ENCODE measurements at places on chromosomes 5 and 9.

- no peak for DNase-seq
These were observed 975.9 kb downstream of the MAT2B start for GRCh38 chr5:164481270-164481669.

DNA sequence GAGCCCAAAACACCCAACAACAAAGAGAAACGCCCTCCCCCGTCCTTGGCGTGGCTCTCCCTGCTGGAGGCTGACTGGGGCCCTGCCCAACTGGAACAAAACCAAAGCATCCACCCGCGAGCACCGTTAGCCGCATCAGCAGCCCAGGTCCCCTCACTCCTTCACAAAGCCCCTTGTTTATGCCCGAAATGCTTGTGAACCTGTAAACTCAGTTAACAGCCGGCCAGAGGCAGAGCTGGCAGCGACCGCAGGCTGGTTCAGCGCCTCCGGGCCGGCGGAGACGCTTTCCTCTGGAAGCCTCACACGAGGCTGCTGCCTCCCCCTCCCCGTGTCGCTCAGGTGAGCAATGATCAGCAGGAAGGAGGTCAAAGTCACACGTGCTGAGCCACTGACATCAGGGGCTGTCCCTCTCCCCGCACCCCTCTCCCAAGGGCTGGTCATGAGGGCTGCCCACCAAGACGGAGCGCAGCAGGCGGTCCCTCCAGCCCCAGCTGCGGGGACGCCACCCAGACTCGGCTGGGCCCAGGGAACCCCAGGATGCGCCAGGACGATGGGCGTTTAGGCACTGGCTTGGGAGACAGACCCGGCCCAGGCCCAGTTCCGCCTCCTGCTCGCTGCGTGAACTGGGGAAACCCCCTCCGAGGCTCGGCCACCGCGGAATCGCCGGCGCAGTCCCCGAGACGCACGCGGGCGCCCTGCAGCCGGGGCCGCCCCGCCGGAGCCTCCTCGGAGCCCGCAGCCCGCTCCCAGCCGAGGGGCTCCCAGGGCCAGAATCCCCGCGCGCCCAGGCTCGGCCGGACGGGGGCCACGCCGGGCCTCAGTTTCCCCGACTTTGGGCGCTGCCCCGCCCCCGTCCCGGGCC lies 563 bp downstream of the SNAPC4 start:
- peak; percentile 77 for DNase-seq

DNA sequence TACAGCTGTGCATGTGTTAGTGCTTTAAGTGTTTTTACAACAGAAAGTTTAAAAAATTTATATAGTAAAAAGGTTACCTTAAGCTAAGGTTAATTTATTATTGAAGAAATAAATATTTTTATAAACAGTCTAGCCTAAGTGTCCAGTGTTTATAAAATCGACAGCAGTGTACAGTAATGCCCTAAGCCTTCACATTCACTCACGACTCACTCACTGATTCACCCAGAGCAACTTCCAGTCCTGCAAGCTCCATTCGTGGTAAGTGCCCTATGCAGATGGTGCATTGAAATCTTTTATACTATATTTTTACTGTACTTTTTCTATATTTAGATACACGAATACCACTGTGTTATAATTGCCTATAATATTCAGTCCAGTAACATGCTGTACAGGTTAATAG lies 159.1 kb downstream of the ROR2 start:
- DNase-seq = peak; percentile 7

DNA sequence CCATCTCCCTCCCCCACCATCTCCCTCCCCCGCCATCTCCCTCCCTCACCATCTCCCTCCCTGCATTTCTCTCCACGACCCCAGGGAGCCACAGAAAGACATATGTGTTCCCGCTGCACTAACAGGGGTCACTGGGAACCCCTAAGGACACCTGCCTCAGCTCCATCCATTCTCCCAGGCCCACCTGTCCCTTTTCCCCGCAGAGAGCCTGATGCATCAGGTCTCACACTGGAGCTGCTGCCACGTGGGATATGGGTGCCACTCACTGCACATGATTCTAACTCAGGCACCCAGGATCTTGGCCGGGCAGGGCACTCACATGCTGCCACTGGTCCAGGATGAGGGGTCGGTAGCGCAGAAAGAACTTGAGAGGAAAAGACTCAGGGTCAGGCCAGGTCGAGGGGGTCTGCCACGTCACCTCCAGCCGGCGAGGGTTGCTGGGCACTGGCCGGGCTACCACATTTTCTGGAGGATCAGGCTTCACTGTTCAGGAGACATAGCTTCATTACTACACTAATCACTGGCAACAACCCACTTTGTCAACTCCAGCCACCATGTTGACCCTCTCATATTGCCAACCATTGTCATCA lies 33.2 kb upstream of the ENHO start:
- no peak for DNase-seq

DNA sequence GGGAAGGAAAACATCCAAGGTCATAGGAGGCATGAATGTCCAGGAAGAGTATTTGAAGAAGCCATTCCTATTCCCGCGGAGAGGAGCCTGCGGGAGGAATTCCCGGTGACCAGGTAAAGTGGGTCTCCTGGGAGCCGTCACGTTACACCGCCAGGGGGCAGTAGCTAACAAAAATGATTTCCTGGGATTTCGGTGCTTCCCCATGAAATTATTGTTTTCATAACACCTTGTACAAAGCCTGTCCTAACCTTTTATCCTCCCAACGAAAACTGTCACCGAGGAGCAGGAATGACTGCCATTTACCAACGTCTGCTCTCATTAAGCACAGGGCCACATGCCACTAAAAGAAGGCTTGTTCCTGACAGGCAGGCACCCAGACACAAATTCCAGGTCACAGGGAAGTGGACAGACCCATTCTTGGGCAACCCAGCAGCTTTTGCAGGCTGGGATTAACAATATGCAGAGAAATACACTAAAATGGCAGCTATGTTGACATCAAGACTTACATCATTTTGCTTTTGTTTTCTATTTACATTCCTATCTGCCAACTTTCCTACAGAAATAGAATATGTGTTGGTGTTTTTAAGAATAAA lies 41.2 kb upstream of the CTSL start:
- DNase-seq = peak; percentile 49
